NCI-H1417 (cell line): ENCODE measurements at places on chromosomes 7 and 10.

GRCh38 chr7:102253066-102253972 is 33.3 kb upstream of the SH2B2 start:
- no peak for DNase-seq

DNA sequence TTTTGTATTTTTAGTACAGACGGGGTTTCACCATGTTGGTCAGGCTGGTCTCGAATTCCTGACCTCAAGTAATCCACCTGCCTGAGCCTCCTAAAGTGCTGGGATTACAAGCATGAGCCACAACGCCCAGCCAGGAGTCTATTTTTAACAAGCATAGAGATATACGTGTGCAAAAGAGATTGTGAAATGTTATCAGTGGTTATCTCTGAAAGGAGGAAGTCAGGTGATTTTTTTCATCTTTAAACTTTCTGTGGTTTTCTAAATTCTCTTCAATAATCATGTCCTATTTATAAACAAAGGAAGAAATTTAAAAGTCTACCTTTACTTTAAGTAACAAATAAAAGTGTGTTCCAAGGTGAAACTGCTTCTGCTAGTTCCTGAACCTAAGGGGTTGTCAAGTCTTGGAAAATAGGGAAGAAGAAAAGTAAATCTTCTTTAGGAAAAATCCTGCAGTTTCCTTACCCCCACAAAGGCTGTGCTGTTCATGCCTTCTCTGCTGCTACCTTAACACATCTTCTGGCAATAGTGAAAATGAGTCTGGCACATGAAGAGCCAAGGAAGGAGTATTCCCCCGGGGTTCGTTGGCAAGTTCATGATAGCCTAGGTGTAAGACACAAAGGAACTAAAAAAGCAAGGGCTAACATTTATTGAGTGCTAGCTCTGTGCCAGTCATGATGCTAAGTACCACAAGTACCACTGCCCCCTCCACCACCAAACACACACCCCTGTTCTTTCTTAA is 51.1 kb downstream of the CYP26A1 start:
- no peak for DNase-seq

DNA sequence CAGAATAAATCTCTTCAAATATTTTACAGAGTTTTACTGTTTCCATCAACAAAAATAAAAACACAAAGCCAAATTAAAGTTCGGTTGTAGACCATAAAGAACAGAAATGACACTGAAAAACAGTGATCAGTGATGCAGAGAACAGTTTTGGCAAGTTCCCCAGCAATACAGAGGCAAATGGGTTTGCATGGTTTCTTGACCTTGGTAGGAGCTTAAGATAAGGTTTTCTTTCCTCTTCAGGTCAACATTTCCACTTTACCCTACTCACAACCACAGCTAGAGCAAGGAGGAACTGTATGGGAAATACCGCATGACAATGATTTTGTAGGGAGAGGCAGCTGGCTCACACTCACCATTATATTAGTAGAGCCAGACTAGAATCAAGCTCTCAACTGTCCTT is 199.5 kb downstream of the SH2D4B start:
- DNase-seq = no peak

DNA sequence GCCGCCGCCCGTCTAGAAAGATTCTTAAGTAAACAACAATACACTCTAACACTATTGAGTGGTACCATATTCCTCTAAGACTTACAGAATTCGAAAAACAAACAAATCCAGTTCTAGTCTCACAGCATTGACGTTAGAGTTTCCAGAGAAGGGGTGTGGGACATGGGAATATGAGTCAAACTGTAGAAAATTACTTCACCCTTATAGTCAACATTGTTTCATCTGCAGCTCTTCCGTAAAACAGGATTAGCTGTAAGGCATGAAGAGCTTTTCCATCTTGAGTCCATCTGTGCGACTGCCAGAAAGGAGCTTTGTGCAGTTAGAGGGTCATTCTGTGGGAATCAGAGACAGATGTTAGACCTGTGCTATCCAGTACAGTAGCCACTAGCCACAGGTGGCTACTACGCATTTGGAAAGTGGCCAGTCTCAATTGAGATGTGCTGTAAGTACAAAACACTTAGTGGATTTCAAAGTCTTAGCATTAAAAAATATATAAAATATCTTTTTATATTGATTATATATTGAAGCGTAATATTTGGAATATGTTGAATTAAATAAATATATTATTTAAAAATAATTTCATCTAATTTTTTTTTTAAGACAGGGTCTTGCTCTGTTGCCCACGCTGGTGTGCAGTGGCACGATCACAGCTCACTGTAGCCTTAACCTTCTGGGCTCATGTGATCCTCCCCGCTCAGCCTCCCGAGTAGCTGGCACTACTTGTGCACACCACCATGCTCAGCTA is 79.8 kb upstream of the MPP7 start:
- DNase-seq = no peak

GRCh38 chr10:1289591-1289990 is 233.4 kb downstream of the WDR37 start:
- DNase-seq = no peak

GRCh38 chr7:158924956-158925355 is 68.6 kb downstream of the DYNC2I1 start:
- DNase-seq = no peak

DNA sequence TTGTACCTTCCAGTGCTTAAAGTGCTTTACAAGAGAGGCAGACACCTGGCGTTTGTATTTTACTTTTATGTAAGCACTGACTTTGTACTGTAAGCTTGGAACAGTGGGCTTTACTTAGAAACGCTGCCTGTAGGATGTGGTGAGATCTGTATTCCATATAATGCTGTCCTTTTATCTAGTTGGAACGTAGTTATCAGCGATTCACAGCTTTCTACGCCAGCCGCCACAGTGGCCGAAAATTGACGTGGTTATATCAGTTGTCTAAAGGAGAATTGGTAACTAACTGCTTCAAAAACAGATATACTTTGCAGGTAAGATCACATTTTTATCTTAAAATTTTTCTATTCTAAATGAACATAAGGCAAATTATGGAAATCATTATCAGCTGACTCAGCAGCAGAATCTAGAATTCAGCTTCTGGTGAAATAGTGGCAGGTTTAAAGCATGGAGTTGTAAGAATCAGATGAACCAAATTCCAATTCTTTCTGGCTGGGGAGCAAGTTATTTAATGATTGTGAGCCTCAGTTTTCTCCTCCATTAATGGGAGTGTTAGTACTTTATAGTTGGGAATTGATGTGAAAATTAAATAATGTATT is 91.5 kb downstream of the CUL1 start:
- DNase-seq = no peak

GRCh38 chr10:44297963-44298362 is 86.9 kb downstream of the CXCL12 start:
- no peak for DNase-seq

DNA sequence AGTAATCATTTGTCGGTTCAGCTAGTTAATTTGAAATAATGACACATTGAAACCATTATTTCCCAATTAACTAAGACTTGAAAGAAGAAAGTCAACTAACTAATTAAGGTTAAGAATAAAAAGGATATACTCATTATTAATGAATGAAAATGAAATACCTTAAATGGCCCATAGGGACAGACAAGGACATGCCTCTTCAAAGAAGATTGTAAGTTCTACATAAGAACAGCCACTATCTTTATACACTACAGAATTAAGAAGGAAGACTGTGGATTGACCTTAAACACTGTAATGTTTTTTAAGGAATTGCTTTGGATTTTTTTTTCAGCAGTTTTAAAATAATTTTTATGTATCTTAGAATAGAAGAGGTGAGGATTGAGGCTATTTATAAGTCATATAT is 60.7 kb downstream of the CSTF2T start:
- DNase-seq = no peak

- peak; percentile 66 for DNase-seq
Observed at GRCh38 chr10:132248455-132249225, 59.1 kb downstream of the STK32C start.

DNA sequence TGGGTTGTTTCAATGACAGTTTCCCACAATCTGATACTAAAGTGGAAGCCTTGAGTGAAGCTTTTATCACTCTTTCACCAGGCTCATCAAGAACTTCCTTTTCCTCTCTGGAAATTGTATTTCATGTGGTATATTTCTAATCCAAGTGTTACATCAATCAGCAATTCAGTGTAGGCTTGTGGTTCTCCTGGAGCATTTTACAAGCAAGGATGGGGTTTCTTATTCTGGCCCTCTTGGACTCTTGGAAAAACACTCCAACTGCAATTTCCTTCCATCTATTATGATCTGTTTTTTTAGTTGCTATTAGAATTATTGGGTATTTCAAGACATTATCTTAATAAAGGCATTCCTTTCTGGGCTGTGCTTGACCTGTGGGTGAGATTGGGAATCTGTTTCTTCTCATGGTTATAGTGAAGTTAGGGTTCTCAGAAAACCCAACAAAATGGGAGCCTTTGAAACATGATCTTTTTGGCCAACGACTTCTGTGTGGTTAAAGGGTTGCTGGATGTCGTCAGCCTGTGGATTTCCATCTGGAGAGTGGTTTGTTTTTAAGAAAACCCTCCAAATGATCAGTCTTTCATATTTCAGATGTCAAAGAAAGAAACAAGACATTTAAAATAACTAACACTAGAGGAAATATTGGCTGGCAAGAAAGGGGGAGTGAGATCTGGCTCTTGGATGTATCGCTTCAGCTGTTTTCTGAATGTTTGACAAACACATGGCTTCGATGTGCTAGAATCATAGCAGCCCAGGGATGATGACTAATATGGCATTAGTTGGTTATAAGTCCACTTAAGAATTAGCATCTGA is 540.2 kb downstream of the LRMDA start:
- no peak for DNase-seq

- no peak for DNase-seq
Observed at GRCh38 chr7:116528008-116528789, 3.4 kb downstream of the CAV1 start.

DNA sequence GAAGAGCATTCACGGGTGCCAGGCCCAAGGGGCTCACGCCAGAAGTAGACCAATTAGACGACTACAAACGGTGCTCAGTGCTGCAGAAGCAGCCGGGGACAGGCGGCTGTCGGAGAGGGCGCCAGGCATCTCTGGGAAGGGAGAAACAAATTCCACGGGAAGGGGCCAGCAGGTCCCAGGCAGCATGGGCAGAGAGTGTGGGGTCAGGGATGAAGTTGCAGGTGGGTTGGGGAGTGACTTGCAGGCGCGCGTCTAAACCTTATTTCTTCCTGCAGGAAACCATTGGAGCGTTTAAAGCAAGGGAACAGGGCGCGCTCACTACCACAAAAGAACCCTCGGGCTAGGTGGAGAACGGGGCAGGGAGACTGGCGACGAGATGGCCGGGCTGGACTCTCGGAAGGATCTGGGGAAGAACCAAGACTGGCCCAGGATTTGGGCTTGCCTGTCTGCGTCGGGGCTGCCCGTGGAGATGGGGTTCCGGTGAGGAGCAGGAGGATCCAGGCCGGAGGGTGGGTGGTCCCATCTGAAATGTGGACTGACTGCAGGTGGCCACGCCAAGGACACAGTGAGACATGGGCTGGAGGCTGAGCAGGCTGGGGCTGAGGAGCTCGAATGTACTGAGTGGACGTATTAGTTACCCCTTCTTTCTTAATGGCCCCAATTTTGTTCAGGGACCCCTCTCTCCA is 116.3 kb upstream of the DIP2C start:
- DNase-seq = no peak

GRCh38 chr7:135942614-135943013 is 34.5 kb downstream of the MTPN start:
- no peak for DNase-seq

DNA sequence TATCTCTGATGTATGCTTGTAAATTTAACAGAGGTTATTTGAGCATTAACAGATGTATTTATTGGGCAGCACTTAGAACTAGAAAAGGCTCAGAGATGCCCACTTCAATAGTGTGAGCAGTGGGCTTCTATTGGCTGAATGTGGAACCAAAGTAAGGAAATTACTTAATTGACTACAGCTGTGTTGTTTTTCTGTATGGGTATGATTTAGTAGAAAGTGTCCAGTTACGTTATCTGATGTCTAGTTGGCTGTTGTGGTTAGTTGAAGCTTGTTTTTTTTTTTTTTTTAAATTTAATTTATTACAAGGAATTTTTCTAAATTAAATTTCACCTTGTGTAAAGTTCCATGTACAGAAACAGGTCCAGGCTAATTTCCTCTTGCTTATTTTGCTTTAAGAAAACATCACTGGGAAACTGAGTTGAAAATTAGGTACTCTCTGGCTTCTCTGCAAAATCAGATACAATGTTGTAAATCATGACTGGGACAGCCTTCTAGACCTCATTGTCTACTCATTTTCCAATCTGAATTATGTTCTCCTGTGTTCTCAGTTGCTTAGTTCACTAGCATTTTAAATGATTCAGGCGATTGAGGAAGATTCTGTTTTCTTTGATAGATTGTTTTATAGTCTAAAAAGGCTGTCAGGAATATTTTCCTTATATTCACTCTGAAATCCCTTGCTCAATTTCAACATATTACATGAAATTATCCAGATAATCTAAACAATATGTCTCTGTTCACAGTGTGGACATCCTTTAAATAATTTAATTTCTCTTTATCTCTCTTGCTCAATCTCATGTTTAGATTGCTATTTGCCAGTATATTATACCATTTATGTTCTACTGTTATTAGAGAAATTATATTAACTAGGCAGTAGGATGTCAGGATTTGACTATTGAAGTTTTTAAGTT is 53.0 kb downstream of the PHF14 start:
- DNase-seq = peak; percentile 49

GRCh38 chr10:61284222-61284890 is 168.8 kb downstream of the TMEM26 start:
- DNase-seq = peak; percentile 68

- DNase-seq = no peak
Observed at GRCh38 chr10:121792198-121792597, 135.6 kb downstream of the ATE1 start.

DNA sequence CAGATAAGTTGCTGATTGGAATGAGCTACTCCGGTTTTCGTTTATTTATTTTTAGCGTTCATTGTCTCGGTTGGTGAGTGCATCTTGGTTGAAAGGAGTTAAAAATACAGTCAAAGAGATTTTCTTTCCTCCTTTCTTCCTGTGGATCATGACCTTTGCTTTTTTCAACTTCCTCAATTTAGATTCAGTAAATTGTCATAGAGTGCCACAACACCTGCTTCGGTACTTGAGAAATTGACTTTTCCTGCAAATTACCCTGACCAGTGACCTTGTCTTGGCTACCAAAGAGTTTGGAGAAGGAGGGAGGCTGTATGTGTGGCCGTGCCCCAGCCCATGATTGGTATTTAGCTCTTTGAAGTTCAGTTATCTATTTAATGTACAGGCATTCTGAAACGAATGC is 128.7 kb downstream of the FAM204A start:
- DNase-seq = no peak
